ENCODE measurements at places on chromosomes 2 and 18.

DNA sequence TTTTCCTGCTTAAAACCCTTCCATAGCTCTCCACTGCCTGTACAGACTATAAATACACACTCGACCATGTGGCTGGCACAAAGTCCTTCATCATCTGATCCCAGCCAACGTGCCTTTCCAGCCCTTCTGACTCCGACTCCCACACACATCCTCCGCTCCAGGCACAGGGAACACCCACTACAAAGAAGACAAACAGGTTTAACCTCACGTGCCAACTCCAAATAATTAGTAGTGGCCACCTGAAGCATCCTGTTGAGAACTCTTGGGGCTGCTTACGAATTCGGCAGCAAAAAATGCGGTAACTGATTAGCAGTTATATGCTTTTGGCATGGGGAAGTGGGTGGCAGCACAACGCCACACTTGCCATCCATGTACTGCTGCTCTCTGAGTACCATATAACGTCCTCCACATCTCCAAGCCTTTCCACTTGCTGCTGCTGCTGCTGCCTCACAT lies 12.1 kb downstream of the SPIRE1 start:
- DNase-seq, result no peak

- no peak for DNase-seq
Measured at GRCh38 chr2:129906861-129907235, 72.6 kb upstream of the RAB6C start.

- no peak for DNase-seq
Measured at GRCh38 chr2:213043566-213043965, 107.8 kb downstream of the IKZF2 start.

- DNase-seq, result no peak
Measured at GRCh38 chr2:119225105-119225865, 1.7 kb downstream of the STEAP3 start.

DNA sequence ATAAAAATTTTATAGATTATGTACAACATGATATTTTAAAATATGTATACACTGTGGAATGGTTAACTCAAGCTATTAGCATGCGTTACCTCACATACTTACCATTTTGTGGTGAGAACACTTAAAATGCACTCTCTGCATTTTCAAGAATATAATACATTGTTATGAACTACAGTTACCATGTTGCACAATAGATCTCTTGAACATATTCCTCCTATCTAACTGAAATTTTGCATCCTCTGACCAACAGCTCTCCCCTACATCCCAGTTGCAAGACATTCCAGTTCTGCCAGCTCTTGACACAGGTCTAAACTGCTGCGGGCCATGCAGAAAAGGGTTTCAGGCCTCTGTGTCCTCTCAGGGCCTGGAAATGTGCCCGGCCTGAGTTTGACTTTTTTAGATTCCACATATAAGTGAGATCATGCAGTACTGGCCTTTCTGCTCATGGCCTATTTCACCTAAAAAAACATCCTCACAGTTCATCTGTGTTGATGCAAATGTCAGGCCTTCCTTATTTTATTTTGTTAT lies 113.7 kb downstream of the CDCA7 start:
- no peak for DNase-seq

DNA sequence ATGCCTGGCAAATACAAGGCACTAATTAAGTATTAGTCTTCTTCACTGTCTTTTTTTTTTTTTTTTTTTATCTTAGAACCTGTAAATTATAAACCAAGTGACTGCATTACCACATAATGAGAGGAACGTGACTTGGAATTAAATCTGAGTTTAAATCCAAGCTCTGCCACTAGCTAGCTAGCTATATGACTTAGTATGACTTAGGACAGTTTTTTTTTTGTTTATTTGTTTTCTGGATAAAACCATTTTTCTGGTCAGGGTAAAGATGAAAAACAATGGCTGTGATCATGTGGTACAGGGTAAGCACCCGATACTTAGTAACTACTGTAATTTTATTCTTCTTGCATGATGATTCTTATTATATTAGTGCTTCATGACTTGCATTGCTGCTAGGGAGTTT lies 191.8 kb upstream of the LRRTM1 start:
- DNase-seq, result no peak

DNA sequence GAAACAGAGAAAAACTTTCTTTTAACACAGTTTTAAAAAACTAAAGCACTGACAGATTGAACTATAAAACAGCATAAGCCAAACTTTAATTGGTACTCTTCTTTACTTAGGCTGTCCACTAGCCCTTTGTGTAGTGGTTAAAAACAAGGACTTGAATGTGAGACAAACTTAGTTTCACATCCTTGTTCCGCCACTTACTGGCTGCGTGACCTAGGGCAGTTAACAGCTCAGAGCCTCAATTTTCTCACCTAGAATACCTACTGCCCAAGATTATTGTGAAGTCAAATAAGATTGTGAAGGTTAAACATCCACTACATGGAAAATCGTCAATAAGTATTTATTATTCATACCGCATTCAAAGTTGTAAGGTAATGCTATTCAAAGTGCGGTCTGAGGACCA lies 2.0 kb downstream of the WDR35 start:
- DNase-seq, result no peak

DNA sequence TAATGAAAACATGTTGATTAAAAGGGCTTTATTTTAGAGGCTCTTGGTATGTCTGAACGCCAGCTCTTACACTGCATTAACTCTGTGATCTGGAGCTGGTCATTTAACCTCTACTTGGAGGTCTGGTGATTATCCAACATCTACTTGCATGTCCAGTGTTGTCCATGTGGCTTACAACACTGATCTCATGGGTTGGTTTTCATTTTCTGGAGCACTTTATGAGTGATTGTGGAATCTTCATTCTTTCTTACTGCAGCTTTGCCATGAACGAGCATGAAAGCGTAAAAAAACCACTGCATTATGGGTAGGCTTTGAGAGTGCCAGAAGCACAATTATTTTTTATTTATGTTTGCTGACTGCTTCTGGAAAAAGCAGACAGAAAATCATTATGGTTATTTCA lies 4.8 kb downstream of the CCDC195 start:
- no peak for DNase-seq

DNA sequence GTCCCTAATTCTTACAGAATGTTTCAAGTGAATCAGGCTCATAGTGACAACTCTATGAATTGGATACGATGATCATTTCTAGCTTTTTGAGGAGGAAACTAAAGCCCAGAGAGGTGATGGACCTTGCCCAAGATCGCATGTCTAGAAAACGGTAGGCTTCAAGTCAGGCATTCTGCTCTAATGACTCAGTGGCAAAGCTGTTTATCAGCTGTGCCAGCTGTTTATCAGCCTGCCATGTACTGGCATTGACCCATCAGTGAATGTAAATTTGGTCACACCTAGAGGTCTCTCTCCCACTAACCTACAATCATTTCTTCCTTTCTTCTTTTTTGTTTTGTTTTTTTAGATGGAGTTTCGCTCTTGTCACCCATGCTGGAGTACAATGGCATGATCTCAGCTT lies 6.1 kb upstream of the DAW1 start:
- DNase-seq, result no peak

- DNase-seq, result no peak
Measured at GRCh38 chr2:127149384-127149783, 42.4 kb upstream of the BIN1 start.

GRCh38 chr18:36323421-36323820 lies 25.9 kb downstream of the FHOD3 start:
- no peak for DNase-seq
